Muscle of arm (tissue), 14 donors: ENCODE measurements at places on chromosomes 12 and 14.

DNA sequence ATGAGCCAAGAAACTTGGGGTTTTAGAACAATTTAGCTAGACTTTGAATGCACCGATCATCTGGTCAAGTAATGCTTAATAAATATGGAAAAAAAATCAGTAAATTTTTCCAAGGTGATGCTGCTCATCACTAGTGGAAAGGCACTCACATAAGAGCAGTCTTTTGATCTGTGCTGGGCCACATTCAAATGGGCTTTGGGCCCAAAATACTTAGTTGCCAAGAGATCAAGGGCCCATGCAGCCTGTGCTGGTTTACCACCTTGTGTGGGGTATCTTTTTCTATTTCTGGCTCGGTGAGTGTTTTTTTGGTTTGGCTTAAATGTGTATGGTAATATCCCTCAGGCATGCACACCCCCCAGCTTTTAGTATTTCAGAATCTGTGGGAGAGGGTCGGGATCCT, 943.2 kb downstream of the TMTC2 start:
- DNase-seq = peak; percentile 28

- no peak for DNase-seq
These were observed 39.8 kb downstream of the SVOP start for GRCh38 chr12:108980831-108981618.

DNA sequence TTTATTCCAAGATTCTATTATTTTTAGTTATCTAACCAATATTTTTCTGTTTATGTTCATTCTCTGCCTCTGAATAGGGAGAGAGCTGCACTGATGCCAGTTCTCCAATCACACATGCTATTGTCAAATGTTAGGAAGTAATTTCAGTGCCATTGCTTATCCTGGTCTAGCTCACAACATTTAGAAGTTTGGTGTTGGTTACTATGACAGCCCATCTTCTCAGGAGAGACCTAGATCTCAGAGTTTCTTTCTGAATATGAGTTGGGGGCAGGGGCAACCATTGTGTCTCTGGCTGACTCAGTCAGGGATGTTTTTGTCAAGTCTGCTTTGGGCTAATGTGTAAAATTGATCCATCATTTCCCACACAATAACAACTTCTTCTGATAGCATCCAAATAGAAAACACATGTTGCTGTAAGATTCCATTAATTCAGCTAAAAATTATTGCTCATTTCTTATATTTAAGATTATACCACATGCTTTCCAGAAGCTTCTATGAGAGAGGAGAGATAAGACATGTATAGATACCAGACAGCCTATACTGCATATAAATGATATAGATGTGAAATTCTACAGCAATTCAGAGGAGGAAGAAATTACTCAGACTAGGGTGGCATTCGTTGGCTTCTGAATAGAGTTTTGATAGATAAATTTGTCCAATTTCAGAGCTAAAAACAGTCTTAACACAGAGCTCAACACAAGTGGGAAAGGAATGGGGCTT, 64.8 kb downstream of the DACT1 start:
- DNase-seq = no peak

DNA sequence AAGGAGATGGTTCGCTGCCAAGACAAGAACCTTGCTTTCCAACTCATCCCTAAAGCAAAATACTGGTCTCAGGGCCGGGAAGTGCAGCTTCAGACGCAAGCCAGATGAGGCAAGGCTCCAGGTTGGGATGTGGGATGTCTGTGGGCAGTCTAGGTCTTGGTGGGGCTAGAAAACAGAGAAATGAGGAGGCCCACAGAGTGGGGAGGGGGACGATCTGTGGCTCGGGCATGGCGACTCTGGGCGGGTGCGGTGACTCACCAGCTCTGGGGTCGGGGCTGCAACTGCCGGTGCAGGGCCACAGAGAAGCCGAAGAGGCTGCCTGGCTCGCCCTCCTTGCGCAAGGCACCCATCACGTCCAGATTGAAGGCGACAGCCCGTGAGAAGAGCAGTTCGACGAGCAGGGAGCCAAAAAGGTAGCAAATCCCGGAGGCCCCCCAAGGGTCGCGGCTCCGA, 459 bp downstream of the ITGA7 start:
- no peak for DNase-seq

DNA sequence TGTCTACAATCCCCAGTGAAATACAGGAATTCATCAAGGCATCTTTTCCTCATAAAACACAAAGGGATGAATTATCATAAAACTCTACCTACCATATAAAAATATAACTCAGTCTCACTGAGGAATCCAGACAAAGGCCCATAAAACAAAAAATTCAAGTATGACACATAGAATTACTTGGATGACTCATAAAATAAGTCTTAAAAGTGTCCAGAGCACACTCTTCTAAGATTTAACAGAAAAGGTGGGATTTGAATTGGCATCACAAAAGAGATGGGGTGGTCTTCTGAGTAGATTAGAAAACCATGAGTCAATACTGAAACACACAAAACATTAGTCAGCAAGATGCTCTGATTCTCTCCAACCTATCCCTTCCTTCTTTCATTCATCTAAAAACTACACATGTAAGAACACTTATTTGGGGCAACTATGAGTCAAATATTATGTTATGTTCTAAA, 202.7 kb upstream of the GARIN6 start:
- DNase-seq = no peak

DNA sequence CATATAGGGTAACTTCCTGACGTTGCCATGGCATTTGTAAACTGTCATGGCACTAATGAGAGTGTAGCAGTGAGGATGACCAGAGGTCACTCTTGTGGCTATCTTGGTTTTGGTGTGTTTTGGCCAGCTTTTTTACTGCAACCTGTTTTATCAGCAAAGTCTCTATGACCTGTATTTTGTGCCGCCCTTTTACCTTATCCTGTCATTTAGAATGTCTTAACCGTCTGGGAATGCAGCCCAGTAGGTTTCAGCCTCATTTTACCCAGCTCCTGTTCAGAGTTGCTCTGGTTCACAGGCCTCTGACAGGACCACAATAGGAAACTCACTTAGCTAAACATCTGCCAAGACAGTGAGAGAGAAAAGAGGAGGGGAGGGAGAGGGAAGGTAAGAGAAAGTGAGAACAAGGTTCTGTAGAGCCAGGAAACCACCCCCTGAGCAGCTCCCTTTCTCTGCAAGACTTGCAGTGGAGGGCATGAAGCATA, 64.8 kb upstream of the PLEKHG3 start:
- no peak for DNase-seq

- DNase-seq = no peak
These were observed 41.7 kb downstream of the NPAS3 start for GRCh38 chr14:32980178-32980901.

GRCh38 chr12:106138633-106139421, at the start of gene NUAK1:
Gene NUAK1 (minus strand): TSS chr12:106138954. CDS start chr12:106138653, 301 bp downstream.
- peak; percentile 64 for DNase-seq
